Effector memory CD8-positive, alpha-beta T cell (primary cell): ENCODE measurements at places on chromosomes 13 and 19.

DNA sequence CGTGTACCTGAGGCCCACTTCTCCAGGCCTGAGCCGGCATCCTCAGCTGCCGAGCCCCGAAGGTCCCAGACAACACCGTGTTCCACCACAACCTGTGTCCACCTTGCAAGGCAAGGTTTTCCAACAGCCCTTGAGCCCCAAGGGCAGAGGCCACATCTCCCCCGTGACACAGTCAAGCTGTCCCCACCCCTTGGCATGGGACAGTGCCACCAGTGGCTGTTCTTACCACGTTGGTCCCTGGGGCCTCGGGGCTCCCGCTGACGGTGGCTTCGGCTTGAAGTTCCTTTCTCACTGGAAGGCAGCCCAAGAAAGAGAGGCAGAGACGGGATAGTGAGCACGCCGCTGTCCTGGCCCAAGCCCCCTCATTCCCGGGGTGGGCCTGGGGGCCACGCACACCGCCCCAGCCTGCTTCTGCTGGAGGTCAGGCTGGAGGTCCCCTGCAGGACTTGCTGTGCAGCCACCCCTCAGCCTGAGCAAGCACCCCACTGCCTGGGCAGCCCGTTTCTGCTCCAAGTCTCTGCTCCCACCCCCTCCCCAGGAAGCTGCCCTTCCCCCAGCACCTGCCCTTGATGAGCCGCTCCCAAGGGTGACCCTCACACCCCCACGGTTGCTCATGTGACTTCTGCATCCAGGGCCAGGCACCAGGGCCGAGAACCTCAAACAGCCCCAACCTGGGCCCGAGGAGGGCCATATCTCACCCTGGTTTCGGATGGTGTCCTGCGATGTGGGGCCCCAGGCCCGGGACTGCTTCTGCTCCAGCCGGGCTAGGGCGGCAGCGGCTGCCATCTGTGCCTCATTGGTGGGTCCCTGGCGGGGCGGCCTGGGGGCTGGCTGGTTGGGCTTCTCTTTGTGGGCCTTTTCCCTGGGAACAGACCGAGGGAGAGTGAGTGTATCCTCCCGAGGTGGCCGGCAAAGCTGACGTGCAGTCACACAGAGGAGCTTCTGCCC lies 4.1 kb downstream of the UBXN6 start:
- DNase-seq: no peak

- DNase-seq: no peak
These were observed 231.3 kb downstream of the TBC1D4 start for GRCh38 chr13:75250526-75251178.

- DNase-seq: no peak
These were observed 802 bp downstream of the CDC37 start for GRCh38 chr19:10402441-10403038.

DNA sequence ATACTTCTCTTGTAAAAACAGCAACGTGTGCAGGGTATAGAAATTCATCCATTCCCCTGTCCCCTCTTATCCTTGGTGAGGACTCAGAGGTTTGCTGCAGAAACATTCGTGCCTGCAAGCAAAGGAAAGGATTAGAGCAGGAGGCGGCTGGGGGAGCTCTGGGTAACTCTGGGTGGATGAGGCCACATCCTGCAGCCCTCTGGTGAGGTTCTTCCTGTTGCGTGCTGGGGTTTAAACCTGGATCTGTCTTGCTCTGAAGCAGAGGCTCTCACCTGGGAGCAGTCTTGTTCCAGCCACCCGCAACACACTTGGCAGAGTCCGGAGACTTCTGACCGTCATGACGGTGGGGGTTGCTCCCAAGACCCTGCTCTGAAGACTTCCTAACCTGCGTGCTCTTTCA lies 69.2 kb downstream of the ATP11A start:
- no peak for DNase-seq

- no peak for DNase-seq
These were observed 1.5 kb upstream of the NTN5 start for GRCh38 chr19:48674216-48674809.

DNA sequence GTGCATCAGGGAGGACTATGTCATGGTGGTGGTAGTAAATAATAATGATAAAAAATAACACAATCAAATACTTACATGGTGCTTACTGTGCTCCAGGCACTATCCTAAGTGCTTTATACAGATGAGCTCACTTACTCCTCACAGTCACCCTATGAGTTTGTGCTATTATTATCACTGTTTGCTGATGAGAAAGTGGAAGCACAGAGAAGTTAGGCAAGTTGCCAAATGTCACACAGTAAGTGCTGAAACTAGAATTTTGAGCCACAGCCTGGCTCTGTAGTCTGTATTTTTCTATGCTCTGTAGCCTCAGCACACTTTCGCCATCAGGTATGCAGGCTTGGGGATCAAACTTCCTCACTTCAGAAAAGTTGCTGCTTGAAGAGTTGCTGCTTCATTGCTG lies 46.6 kb downstream of the HTR2A start:
- no peak for DNase-seq

DNA sequence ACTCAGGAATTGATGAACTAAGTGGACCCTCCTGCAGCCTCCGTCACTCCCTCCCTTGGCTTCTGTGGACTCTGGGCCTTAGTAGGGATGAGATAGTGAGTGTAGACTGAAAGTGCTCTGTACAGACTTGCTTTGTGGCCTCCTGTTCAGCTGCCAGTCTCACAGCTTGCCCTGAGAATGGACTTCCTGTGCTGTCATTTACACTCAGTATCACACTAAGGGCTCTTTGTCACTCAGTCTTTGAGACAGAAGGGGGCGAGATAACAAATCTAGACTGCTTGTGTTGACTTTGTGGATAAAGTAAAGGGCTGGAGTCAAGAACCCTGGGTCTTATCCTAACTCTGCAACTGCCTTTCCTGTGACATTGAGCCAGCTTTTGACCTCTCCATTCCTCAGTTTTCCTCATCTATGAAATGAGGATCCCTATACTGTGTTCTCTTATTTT lies 21.0 kb upstream of the SPRY2 start:
- DNase-seq: no peak

DNA sequence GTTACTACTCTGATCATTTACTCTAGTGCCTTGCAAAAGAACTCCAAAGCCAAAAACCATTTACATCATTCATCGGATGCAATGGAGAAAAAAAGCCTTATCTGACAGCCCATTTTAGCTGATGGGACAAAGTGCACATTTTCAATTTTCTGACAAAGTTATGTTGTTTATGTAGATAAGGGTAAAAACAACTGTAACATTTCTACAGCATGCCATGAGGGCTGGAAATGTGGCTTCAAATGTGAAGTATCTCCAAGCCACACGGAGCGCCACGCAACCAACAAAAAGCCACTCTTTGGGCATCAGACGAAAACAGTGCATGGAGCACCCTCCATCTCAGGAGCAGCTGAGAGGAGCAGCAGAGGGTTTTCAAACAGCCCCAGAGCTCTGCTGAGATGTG lies 364.6 kb upstream of the ZNF507 start:
- DNase-seq: no peak

DNA sequence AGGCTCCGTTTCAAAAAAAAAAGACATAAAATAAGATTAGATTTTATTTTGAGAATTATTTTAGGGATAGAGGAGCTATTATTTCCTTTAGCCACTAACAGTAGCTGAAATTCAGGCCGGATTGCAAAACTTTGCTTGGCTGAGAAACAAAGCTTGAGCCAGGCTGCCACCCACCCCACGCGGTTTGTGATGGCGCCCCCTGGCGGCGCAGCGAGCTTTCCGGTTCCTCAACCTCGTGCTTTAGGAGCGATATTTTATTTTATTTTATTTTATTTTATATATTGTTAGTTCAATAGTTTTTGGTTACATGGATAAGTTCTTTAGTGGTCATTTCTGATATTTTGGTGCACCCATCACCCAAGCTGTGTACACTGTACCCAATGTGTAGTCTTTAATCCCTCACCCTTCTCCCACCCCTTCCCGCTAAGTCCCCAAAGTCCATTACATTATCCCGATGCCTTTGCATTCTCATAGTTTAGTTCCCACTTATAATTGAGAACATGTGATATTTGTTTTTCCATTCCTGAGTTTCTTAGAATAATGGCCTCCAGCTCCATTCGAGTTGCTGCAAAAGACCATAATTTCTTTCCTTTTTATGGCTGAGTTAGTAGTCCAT lies 19.8 kb upstream of the CEACAM4 start:
- DNase-seq: peak; percentile 37

DNA sequence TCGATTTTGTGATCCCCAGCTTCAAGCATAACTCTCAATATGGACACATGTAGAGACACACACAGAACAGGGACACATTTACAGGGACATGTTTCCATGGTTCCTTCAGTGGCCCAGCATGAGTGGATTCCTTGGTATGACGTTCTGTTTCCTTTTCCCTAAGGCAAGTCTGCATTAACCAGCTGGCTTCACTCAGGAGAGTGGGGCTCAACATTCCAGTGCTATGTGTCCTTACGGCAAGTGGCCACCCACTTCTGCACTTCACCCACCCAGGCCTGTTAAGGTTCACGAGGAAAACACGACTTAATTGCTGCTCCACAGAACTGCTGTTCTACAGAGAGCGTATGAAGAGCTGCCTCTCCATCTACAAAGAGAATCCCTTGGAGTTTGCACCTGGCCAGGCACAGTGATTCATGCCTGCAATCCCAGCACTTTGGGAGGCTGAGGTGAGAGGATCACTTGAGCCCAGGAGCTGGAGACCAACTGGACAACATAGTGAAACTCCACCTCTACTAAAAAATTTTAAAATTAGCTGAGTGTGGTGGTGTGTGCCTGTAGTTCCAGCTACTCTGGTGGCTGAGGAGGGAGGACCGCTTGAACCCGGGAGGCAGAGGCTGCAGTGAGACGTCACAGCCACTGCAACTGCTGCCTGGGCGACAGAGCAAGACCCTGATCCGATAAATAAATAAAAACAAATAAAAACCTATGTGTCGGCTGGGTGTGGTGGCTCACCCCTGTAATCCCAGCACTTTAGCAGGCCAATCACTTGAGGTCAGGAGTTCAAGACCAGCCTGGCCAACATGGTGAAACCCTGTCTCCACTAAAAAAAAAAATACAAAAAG lies 32.5 kb downstream of the BRD4 start:
- no peak for DNase-seq

DNA sequence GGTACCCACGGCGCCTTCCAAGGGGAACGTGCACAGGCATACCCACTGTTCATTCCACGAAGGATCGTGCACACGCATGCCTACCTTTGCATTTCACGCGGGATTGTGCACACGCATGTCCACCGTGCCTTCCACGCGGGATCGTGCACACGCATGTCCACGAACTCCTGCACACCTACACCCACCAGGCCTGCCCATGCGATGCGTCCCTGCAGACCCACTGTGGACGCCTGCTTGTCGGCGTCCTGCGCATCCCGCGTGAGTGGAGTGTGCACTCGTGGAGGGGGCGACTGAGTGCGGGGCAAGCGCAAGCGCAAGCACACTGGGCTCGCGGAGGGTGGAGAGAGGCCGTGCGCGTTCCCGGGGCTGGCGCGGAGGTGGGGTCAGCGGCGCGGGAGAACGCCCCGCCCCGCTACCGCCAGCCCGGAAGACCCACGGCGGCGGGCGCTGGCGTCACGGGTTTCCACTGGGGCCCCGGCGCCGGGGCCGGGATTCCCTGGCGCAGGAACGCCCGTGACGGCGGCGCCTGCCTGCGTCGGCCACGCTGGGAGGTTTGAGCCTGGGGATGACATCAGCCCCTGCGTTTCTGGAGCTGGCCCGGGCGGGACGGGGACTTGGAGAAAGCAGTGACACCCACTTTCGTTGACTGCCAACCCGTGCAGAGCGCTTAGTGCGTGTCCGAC lies 18.7 kb downstream of the GADD45B start:
- peak; percentile 23 for DNase-seq

- DNase-seq: no peak
These were observed 64.1 kb downstream of the TPT1 start for GRCh38 chr13:45276913-45277312.

DNA sequence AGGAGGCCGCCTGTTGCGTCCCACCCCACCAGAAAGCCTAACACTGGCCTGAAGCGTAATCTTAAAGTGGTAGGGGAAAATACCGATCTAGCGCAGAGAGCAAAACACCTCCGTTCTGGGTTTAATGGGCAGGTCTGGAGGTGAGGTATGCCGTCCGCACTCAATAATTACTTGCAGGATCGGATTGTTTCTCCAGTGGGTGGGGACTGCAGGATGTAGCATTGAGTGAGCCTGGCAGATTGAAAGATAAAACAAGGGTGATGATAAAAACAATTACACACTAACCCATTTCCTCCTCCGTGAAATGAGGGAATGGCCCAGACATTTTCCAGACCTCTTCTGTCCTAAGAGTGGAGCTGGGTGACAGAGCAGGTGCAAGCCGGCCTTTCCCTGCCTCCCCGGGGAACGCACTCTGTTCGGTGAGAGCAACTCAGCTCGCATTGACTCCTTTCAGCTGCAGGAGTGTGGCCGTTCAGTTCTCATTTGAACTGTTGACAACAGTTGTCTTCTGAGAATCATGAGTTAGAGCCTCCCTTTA lies 110.2 kb upstream of the DOCK9 start:
- DNase-seq: no peak

GRCh38 chr19:47490847-47491246 lies 6.8 kb upstream of the KPTN start:
- no peak for DNase-seq

- DNase-seq: no peak
These were observed 34.1 kb downstream of the F2RL3 start for GRCh38 chr19:16922949-16923348.

DNA sequence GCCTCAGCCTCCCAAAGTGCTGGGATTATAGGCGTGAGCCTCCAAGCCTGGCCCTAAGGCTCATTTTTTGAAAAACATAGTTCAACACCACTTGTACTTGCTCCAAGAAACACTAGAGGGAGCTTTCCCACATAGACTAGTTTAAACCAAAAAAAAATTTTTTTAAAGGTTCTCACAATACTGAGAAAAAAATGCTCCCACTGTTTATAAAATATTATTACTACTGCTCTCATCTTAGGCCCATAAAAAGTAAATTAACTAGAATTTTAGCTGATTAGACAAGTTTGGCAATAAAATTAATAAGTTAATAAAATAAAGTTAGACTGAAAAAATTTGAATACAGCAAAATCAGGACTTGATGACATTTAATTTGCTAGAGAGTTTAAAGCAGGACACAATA lies 109.5 kb downstream of the TBC1D4 start:
- peak; percentile 8 for DNase-seq

DNA sequence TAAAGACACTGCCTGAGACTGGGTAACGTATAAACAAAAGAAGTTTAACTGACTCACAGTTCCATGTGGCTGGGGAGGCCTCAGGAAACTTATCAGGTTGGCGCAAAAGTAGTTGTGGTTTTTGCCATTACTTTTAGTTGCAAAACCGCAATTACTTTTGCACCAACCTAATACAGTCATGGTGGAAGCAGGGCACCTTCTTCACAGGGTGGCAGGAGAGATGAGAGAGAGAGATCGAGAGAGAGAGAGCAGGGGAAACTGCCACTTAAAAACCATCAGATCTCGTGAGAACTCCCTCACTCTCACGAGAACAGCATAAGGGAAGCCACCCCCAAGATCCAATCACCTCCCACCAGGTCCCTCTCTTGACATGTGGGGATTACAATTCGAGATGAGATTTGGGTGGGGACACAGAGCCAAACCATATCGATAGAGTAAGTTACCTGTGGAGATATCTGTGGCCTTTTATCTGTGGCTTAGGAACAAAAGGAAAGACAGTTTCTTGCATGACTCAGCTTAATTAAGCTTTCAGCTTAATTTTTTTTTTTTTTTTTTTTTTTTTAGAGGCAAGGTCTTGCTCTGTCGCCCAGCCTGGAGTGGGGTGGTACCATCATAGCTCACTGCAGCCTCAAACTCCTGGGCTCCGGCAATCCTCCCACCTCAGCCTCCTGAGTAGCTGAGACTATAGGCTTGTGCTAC lies 7.6 kb upstream of the CABP5 start:
- DNase-seq: no peak
